ENCODE measurements at places on chromosomes 16 and 17.

DNA sequence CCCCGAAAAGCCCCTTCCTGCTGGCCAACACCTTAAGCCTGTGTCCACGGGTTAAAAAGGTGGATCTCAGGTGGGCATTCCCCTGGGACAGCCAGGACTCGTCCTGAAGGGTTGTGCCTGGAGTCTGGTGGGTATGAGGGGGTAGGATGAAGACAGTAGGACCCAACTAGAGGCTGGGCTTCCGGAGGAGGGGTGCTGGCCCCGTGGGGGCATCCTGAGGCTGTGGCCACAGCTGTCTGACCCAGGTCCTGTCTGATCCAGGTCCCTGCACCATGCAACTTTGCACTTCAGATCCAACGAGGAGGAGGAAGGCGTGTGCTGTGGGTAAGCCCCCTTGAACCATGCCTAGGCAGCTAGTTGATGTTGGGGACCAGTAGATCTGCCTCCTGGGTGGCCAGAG, 37.6 kb upstream of the CPNE2 start:
- DNase-seq: no peak

GRCh38 chr17:47470836-47471235, 60.1 kb upstream of the NPEPPS start:
- DNase-seq: no peak

- DNase-seq: no peak
Measured at GRCh38 chr16:82653550-82654511, 27.1 kb downstream of the CDH13 start.

DNA sequence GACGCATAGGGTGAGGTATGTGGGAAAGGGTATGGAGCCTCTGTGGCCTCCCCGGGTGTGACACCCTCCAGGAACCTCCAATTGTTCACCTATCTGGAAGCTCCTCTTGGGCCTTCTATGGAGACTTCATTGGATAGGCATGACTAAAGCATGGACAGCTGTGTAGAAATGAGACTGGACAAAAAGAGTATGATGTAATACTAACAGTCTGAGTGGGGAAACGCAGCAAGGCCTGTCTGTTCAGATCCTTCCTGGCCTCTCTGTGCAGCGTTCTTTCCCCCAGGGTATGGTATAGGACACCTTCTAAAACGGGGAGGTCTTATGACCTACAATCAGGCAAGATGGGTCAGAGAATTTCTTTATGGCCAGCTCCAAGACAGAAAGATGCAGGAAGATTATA, 30.7 kb upstream of the CCNF start:
- no peak for DNase-seq

DNA sequence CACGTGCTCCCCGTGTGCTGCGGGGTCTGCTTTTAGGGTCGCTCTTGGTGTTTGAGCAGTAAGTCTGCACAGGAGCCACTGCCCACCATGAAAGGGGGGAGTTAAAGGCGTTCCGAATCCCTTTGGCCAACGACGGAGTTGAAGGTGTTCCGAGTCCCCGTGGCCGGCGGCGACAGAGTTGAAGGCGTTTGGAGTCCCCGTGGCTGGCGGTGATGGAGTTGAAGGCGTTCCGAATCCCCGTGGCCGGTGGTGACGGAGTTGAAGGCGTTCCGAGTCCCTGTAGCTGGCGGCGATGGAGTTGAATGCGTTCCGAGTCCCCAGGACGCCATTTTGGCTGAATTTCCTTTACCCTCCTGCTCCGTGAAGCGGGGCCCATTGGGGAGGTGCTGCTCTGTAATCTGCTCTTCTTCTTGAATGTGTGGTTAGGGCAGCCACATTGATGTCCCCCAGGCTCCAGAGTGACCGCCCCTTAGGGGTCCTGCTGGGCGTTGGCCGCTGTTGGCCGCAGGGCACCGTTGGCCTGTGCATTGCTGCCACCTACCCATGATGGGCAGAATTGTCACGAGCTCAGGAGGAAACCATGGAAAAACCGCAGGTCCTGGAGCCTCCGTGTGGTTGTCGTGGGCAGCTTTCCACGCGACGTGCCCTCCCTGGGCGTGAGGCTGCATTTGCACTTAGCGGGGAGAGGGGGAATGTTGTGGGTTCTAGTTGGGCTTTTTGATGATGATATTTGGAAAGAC, 73.7 kb upstream of the ZNF750 start:
- DNase-seq: no peak

GRCh38 chr16:29734786-29735185, 11.0 kb downstream of the C16orf54 start:
- DNase-seq: no peak

DNA sequence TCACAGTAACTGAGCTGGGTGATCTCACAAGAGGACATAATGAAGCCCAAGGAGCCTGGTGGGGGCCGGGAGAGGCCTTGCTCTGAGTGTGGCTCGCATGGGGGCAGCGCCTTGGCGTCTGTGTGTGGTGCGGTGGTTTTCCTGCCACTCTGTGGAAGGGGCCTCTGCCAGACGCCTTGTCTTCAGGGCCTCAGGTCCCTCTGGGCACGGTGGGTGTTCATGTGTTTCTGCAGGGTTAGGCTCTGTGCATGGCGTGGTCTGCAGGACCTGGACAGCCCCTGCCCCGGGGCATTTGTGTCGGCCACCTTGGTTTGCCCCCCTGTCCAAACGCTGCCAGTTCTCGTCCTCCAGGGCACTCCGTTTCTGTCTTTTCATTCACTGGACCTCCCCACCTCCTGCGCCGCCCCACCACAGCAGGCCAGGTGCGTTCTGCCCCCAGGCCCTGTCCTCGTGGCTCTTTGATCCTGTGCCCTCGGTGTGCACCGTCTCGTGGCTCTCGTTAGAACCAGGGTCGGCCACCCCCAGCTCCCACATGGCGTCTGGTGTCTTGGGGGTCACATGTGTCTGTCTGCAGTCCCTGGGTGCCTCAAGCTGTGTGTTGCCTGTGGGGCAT, 43.7 kb upstream of the ZNF750 start:
- no peak for DNase-seq

DNA sequence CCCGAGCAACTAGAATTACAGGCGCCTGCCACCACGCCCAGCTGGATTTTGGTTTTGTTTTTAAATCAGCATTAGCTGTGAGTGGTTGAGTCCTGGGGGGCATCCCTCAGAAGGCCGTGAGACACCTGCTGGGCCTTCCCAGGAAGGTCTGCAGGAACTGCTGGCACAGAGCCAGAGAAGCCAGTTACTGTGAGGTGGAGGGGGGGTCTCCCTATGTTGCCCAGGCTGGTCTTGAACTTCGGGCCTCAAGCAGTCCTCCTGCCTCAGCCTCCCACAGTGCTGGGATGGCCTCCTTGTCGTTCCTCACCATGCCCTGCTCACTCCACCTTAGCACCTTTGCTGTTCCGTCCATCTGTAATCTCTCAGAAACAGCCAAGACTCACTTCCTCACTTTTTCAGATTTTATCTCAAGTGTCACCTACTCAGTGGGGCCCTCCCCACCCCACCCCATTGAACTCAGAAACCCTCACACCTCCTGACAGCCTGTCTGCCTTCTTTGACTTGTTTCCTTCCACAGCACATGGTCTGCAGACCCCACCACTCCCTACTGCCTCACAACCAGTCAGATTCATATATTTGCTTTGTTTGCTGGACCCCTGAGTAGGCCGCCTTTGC, 62.3 kb downstream of the WSB1 start:
- DNase-seq: no peak

Data from cortex of kidney (tissue), 1 donor.